Activated CD8-positive, alpha-beta memory T cell treated with anti-CD3 and anti-CD28 coated beads, Interleukin-2, amount 50 U/mL, for 4 hours (primary cell): ENCODE measurements at places on chromosomes 5 and 9.
A peak's percentile ranks its signal among the peaks of the same experiment; 100 is the strongest.

DNA sequence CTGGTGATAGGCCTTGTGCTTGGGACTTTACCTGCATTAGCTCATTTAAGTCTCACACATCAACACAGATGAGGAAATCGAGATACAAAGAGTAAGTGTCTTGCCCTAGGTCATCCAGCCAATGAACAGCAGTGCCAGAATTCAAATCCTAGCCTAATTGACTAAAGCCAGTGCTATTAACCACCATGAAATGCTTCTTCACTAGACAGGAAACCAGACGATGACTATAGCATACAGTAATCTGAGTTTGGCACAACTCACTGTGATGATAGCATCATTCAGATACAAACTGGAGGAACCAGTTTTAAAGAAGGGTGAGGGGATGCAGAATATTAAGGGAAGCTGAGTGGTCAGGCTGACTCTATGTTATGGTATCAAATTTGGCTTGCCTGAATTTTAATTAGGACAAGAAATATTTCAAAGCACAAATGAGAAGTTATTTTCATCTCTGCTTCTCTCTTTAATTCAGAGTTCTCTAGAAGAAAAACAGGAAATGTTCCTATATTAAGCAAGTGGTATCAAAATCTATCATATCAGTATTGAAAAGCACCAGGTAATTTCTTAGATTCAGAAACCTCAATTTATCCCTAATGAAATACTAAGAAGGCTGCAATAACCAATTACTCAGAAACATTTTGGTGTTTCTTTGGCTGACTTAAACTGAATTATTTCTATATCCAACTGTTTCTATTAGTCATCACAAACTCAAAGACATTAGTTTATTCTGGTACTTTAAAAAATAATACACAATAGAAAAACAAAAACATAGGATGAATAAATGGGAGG lies 147.0 kb upstream of the RASA1 start:
- DNase-seq = no peak

DNA sequence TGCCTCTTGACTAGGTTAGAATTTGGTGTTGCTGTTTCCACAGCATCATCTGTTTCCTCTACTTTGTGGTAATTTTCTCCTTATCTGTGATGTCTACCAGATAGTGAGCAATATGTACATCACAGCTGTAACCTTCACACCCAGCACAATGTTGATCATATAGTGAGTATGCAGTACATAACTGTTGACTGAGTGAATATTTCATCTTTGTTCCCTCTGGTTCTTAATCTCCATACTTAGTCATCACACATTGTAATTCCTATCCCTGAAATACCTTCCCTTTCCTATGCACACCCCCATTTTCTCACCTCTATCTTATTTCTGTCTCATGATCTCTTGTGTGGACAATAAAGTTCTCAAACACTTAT lies 115.9 kb downstream of the KIF4B start:
- DNase-seq = no peak

GRCh38 chr9:34233672-34234071 lies 54.8 kb downstream of the UBAP1 start:
- no peak for DNase-seq

- DNase-seq = no peak
Observed at GRCh38 chr9:125784286-125785049, 37.3 kb downstream of the PBX3 start.

- DNase-seq = no peak
Observed at GRCh38 chr5:150294551-150295071, 5.0 kb upstream of the CAMK2A start.

DNA sequence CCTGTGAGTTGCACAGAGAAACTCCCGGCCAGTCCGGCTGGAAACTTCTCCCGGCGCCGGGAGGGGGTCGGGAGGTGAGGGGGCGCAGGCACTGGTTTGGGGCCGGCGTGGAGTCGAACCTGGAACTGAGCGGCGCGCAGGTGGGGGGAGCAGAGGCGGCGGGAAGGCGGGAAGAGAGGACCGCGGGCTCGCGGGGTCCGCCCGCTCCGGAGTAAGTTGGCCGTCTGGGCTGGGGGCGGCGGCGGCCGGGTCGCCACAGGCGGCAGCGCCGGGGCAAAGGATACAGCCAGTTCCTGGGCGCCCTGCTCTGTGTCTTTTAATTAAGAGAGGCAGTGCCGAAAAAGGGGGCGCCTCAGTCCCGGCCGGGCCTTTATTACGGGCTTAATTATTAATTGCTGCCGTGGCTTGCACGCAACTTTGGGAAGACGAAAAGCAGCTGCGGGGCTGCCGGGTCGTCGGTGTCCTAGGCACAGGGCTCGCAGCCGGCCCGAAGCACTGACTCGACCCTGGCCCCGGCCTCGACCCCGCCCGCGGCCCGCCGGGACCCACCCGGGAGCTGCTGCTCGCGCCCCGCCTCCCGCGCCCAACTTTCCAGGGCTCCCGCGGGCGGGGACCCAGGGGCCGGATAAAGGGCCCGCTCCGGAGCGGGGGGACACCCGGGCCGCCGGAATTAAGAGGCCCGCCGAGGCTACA lies 1.1 kb downstream of the NTNG2 start:
- DNase-seq = no peak

GRCh38 chr5:150619359-150620230 lies 20.9 kb upstream of the SYNPO start:
- DNase-seq = no peak

- no peak for DNase-seq
Observed at GRCh38 chr9:128192601-128193371, 1.4 kb upstream of the CIZ1 start.

GRCh38 chr9:77177894-77178794 lies 810 bp downstream of the VPS13A start:
- peak; percentile 61 for DNase-seq

DNA sequence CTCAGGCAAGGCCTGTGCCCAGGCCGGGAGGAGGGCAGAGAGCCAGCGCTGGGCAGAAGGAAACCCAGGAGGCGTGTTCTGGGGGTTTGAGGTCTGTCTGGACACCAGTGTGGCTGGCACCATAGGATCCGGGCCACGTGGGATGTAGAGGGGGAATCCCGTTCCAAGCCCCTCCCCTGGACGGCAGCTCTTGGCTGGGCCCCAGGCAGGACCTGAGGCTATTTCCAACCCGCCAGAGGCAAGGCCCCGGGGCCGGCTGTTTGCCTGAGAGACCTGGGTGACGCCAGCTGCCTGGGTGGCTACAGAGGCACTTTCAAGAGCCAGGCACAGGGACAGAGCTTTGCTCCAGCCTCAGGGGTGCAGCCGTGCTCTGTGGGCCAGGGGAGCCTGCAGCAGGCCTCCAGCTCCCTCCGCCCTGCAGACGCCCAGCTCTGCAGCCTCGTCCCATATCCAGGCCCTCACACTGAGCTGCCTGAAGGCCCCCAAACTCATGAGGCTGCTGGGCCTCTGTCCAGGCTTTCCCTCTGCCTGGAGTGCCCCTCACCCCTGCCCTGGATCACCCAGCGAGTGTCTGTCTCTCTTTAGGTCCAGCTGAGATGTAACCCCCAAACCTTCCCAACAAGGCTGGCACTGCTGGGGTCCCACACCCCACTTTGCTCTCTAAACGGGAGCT lies 56.6 kb upstream of the EGFL7 start:
- no peak for DNase-seq

GRCh38 chr9:8356406-8356805 lies 556.8 kb upstream of the DMAC1 start:
- DNase-seq = no peak

DNA sequence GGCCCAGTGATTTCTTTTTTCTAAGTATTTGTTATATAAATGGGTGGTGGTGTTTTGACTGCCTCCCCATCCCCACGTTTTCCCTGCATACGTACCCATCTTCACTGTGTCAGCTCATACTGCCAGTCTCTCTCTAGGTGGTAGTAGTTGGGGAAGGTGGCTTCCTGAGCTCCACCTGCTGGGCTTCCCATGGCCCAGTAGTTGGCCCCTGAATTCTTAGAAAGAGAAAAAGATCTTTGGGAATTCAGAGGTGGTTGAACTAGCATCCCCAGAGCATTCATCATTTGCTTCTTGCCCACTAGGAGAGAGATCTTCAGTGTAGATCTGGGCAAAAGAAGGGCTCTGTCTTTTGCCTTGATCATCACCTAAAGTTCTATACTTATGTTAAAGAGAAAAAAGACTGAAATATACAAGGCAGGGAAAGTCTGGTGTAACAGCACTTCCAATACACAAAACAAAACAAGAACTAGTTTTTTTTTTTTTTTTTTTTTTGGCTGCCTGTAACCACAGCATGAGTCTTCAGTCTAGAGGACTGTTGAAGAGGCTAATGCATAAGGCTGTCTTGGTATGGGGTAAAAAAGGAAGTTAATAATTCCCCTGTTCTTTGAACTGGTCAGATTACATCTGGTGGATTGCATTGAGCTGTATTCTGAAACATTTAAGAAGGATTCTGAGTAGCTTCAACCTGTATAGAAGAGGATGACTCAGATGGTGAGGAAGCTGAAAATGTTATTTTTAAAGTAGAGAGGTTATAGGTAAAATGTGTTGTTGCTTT lies 128.7 kb downstream of the ATG10 start:
- DNase-seq = no peak

- DNase-seq = no peak
Observed at GRCh38 chr5:142248853-142249462, 75.9 kb downstream of the SPRY4 start.

DNA sequence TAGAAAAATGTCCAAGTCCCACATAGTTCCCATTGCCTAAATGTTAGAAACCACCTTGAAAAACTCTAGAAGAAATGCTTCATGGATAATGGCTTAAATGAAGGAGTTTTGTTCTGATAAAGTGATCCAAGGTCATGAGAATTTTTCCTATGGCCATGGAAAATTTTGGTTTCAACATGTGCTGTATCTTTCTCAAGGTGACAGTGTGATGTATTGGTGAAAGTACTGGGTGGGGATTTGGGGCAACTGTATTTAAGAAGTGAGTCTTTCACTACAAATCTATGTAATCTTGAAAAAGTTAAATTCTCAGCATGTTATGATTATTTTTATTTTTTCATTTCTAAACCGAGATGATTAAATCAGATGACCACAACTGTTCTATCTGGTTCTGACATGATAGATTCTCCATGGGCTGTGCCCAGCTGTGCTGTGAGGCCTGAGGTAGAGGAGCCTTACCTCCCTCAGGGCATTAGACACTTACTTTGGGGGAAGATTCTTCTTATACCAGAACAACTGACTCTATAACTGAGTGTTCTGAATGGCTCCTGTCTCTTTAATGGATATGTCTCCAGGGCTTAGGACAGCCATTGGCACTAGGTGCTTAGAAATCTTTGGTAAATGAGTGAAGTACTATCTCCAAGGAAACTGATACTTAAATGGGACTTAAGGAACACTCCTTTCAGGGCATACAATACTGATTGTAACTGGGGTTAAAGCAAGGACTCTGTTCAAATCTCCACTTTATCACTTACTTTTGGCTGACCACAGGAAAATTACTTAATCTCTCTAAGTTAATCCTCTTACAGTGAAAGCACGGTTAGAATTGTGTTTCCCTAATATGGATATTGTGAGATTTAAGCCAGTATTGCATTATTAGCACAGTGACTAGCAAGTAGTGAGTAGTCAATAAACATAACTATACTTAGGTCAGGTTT lies 397.4 kb upstream of the MEF2C start:
- DNase-seq = no peak

GRCh38 chr9:89460551-89460950 lies 37.4 kb downstream of the SEMA4D start:
- DNase-seq = no peak

DNA sequence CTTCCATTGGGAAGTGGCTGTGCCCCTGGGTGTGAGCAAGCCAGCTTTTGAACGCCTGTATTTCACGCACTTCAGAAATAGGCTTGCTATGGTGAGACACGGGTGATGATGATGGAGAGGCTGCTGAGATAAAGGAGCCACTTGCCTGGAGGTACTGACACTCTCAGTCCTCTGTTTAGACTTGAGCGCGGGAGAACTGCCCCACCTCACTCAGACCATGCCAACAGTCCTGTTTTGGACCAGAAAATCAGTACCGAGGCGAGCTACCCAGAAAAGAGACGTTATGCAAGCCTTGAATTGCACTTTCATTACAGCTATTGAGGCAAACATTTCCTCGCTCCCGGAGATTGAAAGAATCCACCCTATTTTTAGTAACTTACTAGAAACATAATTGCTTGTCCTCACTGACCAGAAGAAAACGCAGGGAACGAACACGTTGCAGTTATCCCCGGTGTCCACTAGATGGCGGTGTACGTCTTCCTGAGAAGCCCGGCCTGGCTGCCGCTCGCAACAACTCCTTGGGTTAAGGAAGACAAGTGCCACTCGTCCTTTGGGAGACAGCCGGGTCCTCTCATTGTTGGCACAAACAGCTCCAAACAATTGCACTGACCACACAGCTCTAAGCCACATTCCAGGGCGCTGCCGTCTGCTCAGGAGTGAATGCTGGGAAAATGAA lies 142.4 kb downstream of the PSAT1 start:
- DNase-seq = peak; percentile 53

DNA sequence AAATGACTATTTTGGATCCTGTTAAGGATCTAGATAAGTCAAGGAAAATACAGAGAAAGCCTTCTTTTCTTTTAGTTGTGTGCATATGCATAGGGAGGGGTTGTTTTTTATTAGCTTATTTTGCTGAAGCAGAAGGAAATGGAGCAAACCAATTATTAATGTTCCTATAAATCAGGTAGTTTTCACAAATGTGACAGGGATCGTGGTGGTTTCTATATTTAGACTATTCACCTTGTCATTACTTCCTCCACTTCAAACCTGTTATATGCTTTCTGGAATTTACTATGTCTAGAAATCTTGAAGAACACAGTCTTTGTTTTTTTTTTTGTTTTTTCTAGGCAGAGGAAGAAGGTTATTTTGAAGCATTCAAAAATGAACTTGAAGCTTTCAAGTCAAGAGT lies 22.2 kb downstream of the CDC37L1 start:
- no peak for DNase-seq

- no peak for DNase-seq
Observed at GRCh38 chr9:70285246-70285645, 26.5 kb downstream of the SMC5 start.

DNA sequence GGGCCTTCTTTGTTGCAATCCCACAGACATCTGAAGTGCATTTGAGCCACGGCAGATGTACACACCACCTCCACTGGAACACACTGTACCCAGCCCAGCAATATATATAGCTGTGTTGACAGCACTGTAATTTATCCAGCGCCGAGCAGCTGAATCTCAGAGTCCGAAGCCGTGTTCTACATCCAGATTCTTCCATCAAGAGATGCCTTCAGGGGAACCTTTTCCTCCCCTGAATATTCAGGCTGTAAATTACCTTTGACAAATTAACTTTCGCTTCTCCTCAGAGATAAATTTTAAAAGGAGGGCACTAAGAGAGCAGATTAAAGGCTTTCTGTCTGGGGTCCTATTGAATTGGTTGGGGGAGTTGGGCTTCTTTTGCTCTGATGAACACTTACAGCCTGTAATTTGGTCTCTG lies 76.4 kb downstream of the ROR2 start:
- no peak for DNase-seq

DNA sequence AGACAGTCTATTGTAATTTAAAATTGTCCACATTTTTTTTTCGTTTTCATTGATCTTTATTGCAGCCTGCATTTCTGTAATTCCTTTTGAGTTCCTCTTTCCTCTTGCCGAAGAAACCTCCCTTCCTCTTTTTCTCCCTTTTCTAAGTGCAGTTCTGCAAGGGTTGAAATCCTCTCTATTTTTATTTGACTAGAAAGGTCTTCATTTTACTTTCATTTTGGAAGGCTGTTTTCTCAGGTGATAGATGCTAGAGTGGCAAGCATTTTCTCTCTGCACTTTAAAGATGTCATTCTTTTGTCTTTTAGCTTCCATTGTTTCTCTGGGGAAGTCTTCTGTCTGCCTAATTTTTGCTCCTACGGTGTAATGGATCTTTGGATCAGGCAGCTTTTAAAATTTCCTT lies 248.5 kb downstream of the SMARCA2 start:
- DNase-seq = no peak
